ENCODE measurements at places on chromosomes 12 and 14. TPM values are rescaled to one million over a fixed set of nuclear protein-coding genes. Genes with fewer than 3 reads are reported as not detected.

Gene CFAP251
- 1.7 TPM for total RNA-seq

Gene LRP1
- 259 TPM for total RNA-seq

GRCh38 chr14:79016828-79017505 is 846.8 kb downstream of the NRXN3 start:
- DNase-seq: no peak
- no peaks in the 10 kb centered on the region for H3K4me1 ChIP-seq
- H3K4me3 ChIP-seq: no peak overlapping the region
- no peaks in the 10 kb centered on the region for H3K36me3 ChIP-seq
- H3K27me3 ChIP-seq: no peaks in the 10 kb centered on the region

Gene ESR2
- total RNA-seq: 1.1 TPM

Gene MARS1
- 71.7 TPM for total RNA-seq

DNA sequence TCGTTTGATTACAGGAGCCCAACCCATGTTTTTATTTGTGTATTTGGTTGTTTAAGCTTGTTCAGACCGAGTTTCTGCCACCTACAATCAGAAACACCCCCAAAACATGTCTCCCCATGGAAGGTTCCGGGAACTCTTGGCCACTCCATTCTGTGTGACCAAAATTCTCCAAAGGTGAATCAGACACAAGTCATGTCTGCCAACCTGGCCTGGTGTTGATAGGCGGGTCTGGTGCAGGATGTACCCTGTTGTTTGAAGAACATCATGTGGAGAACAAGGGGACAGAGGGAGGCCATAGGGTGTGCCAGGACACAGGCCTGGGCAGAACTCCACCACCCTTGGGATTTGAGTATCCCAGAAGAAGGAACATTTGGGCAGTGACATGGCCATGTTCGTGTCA is 147.1 kb upstream of the MYL2 start:
- H3K27me3 ChIP-seq: peaks cover 7% of the 10 kb centered on the region
- no peaks in the 10 kb centered on the region for H3K4me1 ChIP-seq
- no peak for DNase-seq
- H3K27ac ChIP-seq: no peak overlapping the region

Measured in heart right ventricle (tissue), 16 donors.